Stimulated activated CD8-positive, alpha-beta memory T cell treated with anti-CD3 and anti-CD28 coated beads, Interleukin-7, amount 100 ng/mL, for 4 hours (primary cell): ENCODE measurements at places on chromosomes 1 and 21.

GRCh38 chr1:182426442-182427430, 23.2 kb upstream of the RGSL1 start:
- no peak for DNase-seq

DNA sequence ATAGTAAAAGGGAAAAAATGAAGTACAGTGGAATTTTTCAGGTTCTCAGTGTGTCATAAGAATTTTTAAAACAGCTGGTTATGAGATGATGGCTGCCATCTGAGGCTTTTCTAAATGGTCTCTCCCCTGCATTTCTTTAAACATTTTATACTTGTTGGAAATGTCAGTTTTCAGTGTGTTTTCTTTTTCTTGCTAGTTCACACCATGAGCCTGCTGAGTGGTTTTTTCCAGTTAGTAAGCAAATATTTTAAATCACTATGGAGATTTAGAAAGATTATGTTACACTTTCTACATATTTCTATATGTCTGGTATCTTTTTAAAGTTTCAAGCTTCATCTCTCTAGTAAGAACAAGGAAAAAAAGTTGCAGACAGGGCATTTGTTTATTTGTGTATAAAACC, 9.6 kb downstream of the RBM15 start:
- no peak for DNase-seq

- DNase-seq, result no peak
These were observed 918.4 kb upstream of the ADAMTS5 start for GRCh38 chr21:27885296-27885711.

DNA sequence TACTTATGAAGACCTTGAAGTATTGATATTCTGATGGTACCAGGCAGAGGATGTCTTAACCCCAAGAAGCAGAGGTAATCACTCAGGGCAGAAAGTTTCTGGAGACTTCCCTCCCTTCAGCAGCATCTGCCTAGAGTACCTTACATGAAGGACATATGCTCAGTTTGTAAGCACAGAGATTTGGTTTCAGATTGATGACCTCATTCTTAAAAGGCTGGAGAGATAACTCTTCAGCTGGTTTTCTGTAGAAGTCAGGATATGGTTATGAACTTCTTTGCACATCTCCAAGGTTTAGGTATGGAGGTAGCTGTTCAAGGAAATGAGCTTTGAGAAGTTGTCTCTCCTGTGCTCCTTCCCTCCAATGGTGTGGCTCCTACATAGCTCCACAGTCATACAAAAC, 148.7 kb downstream of the HHIPL2 start:
- DNase-seq, result no peak

- no peak for DNase-seq
These were observed 363 bp downstream of the PLA2G5 start for GRCh38 chr1:20070357-20070756.

- no peak for DNase-seq
These were observed 38.1 kb downstream of the NIBAN1 start for GRCh38 chr1:184935920-184936798.
